ENCODE measurements at places on chromosomes 13 and 19.

GRCh38 chr19:21508198-21508597, 2.8 kb downstream of the ZNF429 start:
- DNase-seq = no peak

- no peak for DNase-seq
Measured at GRCh38 chr19:51653162-51653561, 6.5 kb upstream of the SIGLEC14 start.

GRCh38 chr19:29634423-29635130, 28.5 kb downstream of the POP4 start:
- DNase-seq = no peak

- no peak for DNase-seq
Measured at GRCh38 chr19:7618771-7619510, 10.4 kb downstream of the XAB2 start.

DNA sequence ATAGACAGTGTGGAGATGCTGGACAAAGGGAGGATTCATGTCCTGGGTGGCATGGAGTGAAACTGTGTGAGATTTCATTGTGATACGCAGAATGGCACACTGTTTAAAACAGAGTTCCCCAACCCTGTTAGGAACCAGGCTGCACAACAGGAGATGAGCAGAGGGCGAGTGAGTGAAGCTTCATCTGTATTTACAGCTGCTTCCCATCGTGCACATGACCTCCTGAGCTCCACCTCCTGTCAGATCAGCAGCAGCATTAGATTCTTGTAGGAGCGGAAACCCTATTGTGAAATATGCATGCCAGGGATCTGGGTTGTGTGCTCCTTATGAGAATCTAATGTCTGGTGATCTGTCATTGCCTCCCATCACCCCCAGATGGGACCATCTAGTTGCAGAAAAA, 72.5 kb downstream of the RAP2A start:
- DNase-seq = no peak

- DNase-seq = no peak
Measured at GRCh38 chr19:9523885-9524474, 14.5 kb downstream of the ZNF426 start.

Measured in activated CD4-positive, alpha-beta T cell treated with anti-CD3 and anti-CD28 coated beads for 48 hours (primary cell).